ENCODE measurements at places on chromosomes 11 and 22.

- DNase-seq: no peak
Observed at GRCh38 chr11:29842061-29842460, 174.8 kb downstream of the KCNA4 start.

- DNase-seq: no peak
Observed at GRCh38 chr11:104151404-104152204, 12.3 kb downstream of the PDGFD start.

GRCh38 chr11:103681855-103682254, 354.6 kb upstream of the DDI1 start:
- DNase-seq: no peak

- DNase-seq: no peak
Observed at GRCh38 chr11:27497284-27497866, 9.2 kb downstream of the LIN7C start.

DNA sequence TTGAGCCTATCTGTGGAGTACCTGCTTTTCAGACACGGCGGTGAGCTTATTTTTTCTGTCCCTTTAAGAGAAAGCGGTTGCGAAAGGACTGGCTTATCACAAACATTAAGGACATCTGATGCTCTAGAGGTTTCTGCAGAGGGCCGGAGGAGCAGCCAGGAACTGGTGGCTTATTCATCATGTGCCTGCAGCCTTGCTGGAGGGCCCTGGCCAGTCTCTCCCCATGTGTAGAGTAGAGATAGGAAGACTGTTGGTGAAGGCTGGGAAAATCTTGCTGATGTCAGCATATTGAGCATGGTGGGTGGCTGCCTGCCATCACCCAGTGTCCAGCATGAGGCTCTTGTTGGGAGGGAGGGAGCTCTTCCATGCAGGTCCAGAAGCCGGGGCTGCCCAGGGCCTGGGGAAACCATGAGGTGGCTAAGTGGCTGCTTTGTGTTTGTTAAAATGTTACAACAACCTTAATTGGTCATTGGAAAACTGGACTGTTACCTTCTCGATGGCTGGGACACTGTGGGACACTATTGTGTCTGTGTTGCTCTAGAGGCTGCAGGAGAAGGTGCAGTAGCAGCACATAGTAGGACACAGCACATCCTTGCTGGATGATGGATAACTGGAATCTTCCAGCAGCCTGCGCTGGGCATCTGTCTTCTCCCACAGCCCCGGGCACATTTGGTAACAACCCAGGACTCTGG, 54.3 kb downstream of the TSPAN18 start:
- no peak for DNase-seq

DNA sequence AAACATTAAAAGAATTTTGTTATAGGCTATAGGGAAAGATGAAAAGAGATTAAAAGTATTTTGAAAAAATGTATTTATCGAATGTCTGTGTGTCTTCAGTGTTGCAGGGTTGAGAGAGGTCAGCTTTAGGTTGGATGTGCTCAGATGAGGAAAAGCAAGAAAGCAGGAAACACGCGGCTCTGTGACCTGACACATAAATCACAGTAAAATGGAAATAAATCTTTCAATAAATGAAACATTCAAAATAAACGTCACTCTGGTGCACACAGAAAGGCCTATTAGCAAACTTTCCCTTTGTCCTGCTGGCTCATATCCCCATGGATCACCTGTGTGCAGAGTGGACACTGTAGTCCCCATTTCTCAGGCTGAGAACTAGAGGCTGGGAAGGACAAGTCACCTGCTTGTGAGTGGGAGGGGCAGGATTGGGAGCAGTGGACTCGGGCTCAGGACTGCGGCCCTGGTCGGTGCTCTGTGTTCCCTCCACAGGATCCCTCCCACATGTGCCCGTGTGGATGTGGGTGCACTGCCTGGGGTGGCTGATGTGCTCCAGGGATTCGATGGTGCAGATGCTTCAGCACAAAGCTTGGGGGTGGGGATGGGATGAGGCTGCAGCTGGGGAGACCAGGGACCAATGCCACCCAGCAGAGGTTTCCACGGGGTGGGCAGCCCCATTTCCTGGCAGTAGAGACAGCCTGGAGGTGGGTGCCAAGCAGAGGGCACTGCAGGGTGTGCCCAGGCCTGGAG, 96.0 kb upstream of the IGLL5 start:
- no peak for DNase-seq

- no peak for DNase-seq
Observed at GRCh38 chr11:100719809-100720221, 32.7 kb downstream of the ARHGAP42 start.

All from stimulated activated CD8-positive, alpha-beta memory T cell treated with anti-CD3 and anti-CD28 coated beads, Interleukin-15, amount 100 ng/mL, for 1 hour (primary cell).